ENCODE measurements at places on chromosomes 3 and 15. TPM values are rescaled to one million over a fixed set of nuclear protein-coding genes. Genes with fewer than 3 reads are reported as not detected.
A peak's percentile ranks its signal among the peaks of the same experiment; 100 is the strongest.

Gene CNTN4
- 5.3 TPM for total RNA-seq

Gene SLC6A20
- not detected for total RNA-seq

- H3K27ac ChIP-seq: no peak overlapping the region
- DNase-seq: no peak
- no peaks in the 10 kb centered on the region for H3K27me3 ChIP-seq
- H3K4me3 ChIP-seq: no peak overlapping the region
- H3K36me3 ChIP-seq: no peaks in the 10 kb centered on the region
- H3K4me1 ChIP-seq: no peaks in the 10 kb centered on the region
These were observed 549.5 kb downstream of the PYDC2 start for GRCh38 chr3:192010490-192010889.

- DNase-seq: no peak
- H3K4me3 ChIP-seq: no peak overlapping the region
- no peaks in the 10 kb centered on the region for H3K27me3 ChIP-seq
- H3K4me1 ChIP-seq: no peaks in the 10 kb centered on the region
These were observed 317.7 kb downstream of the EDEM1 start for GRCh38 chr3:5505163-5505562.

GRCh38 chr3:179608931-179609720 lies 4.5 kb downstream of the NDUFB5 start:
- no peaks in the 10 kb centered on the region for H3K36me3 ChIP-seq
- no peak overlapping the region for H3K27ac ChIP-seq
- DNase-seq: no peak
- H3K27me3 ChIP-seq: no peaks in the 10 kb centered on the region

GRCh38 chr3:13073326-13074005 lies at the start of gene IQSEC1:
IQSEC1 (minus strand) TSS chr3:13073429; CDS start chr3:13073014, 415 bp downstream.
- H3K27ac ChIP-seq: peak within 1 kb of the TSS; percentile 42
- DNase-seq: no peak
- no peak within 1 kb of the TSS for H3K4me3 ChIP-seq

Gene PIF1
- total RNA-seq: 0.56 TPM

Gene SUCNR1
- 1.5 TPM for total RNA-seq

Gene EOGT
- total RNA-seq: 60.3 TPM

Gene AKAP13
- total RNA-seq: 293 TPM
